ENCODE measurements at places on chromosomes 3 and 15.

GRCh38 chr3:56369914-56370313, 98.4 kb downstream of the ERC2 start:
- no peak for DNase-seq

- DNase-seq, result no peak
Observed at GRCh38 chr3:187112934-187113793, 26.1 kb downstream of the RPL39L start.

DNA sequence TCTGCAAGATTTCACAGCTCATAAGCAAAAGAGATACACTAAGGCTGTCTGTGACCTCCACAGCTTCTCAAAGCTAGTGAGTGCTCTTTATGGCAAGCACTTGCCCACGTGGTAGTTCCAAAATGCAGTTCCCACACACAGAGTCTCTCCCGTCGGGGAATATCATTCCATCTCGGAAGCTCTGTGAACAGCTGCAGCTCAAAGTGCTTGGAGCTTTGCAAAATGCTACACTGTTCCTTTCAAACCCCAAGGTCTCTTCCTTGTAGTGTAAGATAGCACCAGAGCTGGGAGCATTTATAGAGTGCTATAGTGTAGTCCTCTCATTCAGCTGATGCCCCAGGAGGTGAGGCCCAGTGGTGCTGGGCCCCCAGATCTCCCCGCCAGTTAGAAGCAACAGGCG, 36.1 kb downstream of the ST6GAL1 start:
- DNase-seq, result no peak

GRCh38 chr3:46356276-46356675, 2.4 kb downstream of the CCR2 start:
- DNase-seq, result no peak

GRCh38 chr3:18425641-18426257, 610 bp upstream of the SATB1 start:
- DNase-seq, result no peak

DNA sequence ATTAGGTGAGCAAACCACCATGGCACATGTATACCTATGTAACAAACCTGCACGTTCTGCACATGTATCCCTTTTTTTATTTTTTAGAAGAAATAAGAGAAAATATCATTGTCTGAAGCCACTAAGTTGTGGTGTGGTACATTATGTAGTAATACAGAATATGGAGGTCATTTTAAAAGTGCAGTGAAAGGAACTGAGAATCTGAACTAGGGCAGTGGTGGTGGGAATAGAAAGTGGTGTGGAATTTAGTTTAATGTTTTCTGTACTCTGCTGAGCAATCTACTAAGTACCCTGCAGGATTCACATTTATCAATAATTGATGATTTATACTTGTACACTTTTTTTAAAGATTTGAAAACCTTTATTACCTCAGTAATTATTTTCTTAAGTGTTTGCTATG, 283.5 kb downstream of the CHL1 start:
- no peak for DNase-seq

GRCh38 chr3:112437146-112438022, 61.9 kb downstream of the BTLA start:
- no peak for DNase-seq

- no peak for DNase-seq
Observed at GRCh38 chr3:18825665-18826064, 322.6 kb upstream of the KCNH8 start.
